Left forelimb (tissue), 1 donor: ENCODE measurements at places on chromosomes 5 and 9.
A peak's percentile ranks its signal among the peaks of the same experiment; 100 is the strongest.

- no peak for DNase-seq
Measured at GRCh38 chr5:140673187-140673976, at the start of gene DND1. Gene DND1, minus strand, starts transcription at chr5:140673576. Its CDS starts 34 bp downstream, at chr5:140673542.

- no peak for DNase-seq
Measured at GRCh38 chr9:122320413-122320881, 50.4 kb upstream of the PTGS1 start.

GRCh38 chr9:16267281-16268066, 603.0 kb downstream of the BNC2 start:
- no peak for DNase-seq

GRCh38 chr5:139710319-139711066, 62.3 kb downstream of the CXXC5 start:
- no peak for DNase-seq

DNA sequence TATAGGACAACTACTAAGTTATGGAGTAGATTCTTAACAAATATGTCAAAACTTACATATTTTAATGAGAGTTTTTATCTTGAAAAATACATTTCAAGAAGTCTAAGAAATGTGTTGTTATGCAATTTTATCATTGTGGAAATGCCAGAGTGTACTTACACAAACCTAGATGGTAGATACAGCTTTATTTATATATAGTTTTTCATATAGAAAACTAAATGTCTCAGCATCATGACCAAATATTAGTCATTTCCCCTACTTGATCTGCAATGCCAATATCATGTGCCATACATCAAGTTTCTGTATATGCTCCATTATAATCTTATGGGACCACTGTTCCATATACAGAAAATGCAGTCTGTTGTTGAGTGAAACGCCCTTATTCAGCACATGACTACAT, 28.7 kb downstream of the CAST start:
- DNase-seq: no peak

DNA sequence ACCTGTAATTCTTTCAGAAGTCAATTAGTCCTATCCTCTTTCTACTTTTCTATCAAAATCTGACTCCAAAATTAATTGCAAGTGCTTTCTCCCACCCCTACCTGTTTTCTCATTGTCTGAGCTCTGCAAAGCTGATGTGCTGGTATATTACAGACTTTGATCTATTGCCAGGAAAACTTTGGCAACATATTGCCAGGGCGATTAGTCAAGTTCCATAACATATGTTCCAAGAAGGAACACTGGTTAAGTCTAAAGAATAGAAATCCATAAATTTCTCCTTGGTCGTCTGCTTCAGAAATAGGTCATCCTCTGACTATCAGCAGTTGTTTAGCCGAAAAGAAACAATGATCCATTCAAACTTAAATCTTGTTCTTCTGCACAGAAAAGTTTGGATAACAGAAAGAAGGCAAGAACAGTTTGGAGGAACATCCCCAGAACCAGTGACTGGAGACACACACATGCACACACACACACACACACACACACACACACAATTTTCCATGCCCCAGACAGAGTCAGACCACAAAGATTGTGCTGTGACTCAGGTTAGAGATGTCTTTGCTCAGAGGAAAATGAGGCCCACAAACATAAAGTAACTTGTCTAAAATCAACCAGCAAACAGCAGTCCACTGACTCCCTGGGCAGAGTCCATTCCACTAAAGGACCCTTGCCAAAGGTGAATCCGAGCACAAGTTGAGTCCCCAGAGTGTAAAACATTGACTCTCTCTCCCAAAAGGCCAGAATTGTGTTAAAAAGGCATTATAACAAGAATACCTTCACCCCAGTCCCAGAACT, 202.1 kb downstream of the DEPDC1B start:
- DNase-seq: no peak

DNA sequence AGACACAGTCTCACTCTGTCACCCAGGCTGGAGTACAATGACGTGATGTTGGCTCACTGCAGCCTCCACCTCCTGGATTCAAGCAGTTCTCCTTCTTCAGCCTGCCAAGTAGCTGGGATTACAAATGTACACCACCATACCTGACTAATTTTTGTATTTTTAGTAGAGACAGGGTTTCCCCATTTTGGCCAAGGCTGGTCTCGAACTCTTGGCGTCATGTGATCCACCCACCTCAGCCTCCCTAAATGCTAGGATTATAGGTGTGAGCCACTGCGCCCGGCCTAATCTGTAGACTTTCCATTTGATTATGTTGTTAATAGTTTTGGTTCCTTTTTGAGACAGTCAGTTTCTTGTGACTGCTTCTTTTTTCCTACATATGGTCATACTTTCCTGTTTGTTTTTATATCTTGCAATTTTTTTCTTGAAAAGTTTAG, 31.0 kb downstream of the MTREX start:
- DNase-seq: no peak

- no peak for DNase-seq
Measured at GRCh38 chr5:4804691-4805360, 335.3 kb upstream of the ADAMTS16 start.

GRCh38 chr5:144060598-144060997, 109.9 kb downstream of the YIPF5 start:
- DNase-seq: no peak

DNA sequence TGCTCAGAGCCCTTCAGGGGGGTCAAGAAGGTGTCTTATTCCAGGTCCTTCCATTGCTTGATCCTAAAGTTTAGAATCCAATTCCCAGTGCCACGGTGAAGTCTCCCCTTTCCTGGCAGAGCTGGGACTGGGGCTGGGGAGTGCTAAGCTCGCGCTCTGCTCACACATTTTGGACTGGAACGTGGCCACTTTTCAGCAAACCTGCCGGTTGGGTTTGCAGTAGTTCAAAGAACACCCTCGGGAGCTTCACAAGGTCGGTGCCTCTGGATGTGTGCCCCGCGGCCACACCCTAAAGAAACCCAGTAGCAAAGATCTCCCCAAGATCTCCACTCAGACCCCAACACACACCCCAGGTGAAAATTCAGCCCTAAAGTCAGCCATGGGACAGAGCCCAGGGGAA, at the start of gene C9orf152:
TSS of gene C9orf152 (minus strand) at position 129 of the 400 bp plus-strand sequence. CDS start 580 bp downstream, outside the sequence.
- DNase-seq: no peak

DNA sequence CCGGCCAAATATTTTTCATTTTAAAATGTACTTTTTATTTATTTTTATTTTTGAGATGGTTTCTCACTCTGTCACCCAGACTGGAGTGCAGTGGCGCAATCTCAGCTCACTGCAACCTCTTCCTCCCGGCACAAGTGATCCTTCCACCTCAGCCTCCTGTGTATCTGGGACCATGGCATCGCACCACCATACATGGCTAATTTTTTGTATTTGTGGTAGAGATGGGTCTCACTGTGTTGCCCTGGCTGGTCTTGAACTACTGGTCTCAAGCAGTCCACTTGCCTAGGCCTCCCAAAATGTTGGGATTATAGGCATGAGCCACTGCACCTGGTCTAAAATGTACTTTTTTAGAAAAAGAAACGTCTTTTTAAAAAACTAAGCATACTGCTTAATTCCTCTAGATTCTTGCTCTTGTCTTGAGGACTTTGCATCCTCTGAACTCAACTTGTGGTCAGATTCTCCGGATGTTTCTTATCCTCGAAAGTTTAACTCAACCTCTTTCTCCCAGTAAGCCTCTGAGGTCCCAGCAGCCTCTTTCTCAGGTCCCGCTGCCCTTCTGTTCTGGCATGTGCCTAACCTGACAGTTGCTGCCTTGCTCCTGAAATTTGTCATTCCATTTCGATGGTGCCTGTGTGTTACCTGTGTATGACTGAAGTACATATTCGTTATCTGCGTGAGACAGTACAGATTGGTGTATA, 63.0 kb downstream of the TRIO start:
- DNase-seq: no peak

GRCh38 chr5:41065691-41066335, 5.3 kb downstream of the MROH2B start:
- no peak for DNase-seq

DNA sequence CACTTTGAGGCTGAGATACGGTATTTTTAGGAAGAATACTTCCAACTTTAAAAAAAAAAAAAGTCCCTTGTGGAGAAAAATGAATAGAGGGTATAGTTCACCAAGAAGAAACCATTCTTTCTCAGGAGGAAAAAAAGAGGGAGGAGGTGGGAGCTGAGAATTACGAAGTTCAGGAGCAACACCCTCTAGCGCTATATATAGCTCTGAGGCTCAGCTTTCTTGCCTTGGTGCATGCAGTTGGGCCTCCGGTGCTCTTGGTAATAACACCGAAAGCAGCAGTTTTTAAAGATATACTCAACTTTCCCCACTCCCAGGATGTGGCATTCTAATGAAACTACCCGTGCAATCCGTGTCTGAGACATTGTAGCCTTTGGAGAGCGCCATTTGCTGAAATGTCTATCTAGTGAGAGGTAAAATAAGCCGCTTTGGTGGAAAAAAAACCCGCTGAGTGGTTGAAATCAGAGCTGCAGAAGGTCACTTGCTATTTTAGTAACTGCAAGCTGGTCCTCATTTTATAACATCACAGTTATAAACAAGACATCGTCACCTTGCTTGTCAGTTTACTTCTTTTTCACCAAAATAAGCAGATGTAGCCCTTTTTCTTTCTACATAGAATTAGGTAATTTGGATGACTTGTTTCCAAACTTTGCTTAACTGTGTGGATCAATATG, 156.4 kb downstream of the RORB start:
- no peak for DNase-seq

DNA sequence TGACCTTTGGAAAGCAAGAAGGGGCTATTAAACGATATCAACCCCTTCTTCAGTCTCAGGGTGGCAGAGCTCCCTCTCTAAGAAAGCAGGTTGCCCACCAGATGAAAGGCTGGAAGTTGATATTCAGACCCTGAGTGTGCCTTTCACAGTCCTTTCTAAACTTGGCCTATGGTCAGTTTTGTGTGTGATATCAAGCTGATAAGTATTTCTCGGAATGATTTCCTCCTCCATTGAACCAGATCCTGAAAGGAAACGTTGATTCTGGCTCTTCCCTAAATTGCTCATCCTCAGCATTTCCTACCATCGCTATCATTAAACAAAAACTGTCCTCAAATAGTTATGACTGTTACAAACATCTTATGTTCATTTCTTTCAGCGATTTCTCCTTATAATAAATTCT, 130.4 kb downstream of the CEMIP2 start:
- no peak for DNase-seq

DNA sequence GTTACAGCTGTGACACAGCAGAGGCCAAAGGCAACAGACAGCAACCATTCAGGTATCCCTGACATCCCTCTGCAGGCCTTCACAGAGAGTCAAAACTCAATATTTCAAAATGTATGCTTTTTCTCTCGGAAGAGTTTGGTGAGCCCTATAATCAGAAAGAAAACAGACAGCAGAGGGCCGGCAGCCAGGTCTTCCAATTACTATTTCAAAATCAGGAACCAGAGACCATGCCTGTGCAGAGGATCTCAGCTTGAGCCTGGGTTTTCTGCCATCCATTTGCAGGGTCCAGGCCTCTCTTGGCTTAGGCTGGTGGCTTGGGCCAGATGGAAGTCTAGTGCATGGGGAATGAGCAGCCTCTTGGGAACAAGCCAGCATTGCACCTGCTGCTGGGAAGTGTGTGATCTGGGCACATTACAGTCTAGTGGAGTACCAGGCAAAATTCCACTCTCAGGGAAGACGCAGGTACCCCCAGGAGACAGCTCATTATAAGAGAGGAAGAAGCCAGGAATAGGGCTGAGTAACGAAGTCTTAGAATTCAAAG, 231.3 kb downstream of the ENC1 start:
- no peak for DNase-seq

DNA sequence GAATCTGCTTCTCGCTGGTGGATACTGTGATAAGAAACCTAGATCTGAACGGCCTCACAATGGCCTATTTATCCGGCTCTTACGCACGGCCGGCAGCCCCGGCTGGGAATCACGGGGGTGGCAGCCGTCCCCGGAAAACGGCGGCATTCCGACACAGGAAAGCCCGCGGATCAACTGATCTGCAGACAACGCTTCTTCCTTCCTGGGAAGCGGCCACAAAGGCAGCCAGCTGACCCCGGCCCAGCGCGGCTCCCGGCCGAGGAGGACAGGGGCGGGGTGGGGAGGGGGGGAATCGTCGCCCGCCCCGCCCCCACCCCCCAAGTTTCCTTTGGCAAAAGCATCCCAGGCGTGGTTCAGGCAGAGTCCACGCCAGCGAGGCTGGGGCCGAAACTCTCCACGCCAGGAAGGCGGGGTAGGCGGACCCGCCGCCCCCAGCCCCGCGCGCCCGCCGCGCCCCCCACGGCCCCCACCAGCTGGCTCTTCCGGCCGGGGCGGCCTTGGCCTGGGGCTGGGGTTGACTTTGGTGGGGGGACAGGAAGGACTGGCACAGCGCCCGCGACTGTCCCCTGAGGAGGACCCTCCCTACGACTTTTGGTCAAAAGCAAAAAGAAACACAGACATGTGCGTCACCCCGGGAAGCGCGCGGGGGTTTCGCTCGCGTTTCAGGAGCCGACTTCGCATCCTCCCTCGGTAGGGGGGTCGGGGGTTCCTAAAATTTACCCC, 247.7 kb upstream of the ANKRD55 start:
- peak; percentile 90 for DNase-seq

- no peak for DNase-seq
Measured at GRCh38 chr5:171080186-171080938, 218.5 kb downstream of the RANBP17 start.

- DNase-seq: no peak
Measured at GRCh38 chr9:135612437-135612836, 26.9 kb downstream of the GLT6D1 start.

DNA sequence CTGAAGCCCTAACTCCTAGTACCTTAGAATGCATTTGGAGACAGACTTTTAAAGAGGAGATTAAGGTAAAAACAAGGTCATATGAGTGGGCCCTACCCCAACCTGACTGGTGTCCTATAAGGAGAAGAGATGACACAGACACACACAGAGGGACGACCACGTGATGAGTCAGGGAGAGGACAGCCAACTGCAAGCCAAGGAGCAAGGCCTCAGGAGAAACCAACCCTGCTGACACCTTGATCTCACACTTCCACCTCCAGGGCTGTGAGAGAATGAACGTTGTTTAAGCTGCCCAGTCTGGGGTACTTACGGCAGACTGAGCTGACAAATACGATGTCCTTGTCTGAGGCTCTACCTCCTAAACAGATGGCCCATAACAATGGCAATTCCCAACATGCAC, 93.6 kb downstream of the ROR2 start:
- no peak for DNase-seq

DNA sequence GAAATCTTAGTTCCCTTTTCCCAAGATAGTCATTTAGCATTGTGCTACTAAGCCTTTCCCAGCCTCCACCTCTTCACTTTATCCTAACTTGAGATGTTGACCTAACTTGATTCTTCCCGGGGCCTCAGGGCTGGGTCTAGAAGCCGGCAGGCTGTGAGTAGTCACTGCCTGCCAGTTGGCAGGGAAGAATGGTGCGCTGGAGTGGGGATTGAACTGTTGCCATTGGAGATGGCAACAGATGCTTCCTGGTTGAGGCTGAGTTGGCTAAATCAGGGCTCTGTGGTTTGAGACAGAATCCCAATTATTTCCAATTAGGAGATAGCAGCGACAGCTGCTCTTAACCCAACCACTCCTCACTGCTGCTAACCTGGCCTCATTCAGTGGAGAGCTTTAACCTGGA, 343.1 kb downstream of the BRINP1 start:
- DNase-seq: no peak

- DNase-seq: no peak
Measured at GRCh38 chr5:138935466-138935865, 60.3 kb upstream of the LRRTM2 start.

GRCh38 chr5:57986761-57987341, 473.0 kb downstream of the PLK2 start:
- no peak for DNase-seq

- no peak for DNase-seq
Measured at GRCh38 chr5:154302161-154302560, 111.6 kb downstream of the GALNT10 start.

- no peak for DNase-seq
Measured at GRCh38 chr9:110837401-110838005, 168.9 kb downstream of the MUSK start.
